ENCODE measurements at places on chromosomes 1 and 21.

GRCh38 chr1:80989455-80989854 lies 811.3 kb upstream of the ADGRL2 start:
- no peak for DNase-seq

- no peak for DNase-seq
Observed at GRCh38 chr21:43273708-43274021, 104.9 kb downstream of the CRYAA start.

DNA sequence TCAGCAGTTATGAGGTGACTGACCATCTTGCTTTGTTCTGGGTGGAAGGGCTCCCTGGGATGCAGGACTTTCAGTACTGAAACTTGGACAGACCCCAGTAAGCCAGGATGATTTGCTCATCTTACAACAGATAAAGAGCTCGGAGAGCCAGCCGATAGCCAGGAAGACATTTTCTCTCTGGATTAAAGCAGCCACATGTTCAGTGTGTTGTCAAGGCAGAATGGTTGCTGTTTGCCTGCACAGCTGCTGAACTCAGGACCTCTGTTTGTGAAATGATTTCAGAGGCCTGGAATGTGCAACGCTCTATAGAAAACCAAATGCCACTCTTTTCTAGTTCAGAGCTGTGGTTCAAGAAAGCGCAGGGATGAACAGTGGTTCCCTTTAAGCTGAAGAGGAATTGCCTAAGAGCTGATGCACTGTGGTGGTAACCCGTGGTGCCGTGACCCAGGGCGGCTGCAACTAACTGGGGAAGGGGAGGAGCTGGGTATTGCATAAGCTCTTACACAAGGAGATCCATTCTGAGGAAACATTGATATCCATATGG lies 40.7 kb downstream of the CASQ2 start:
- DNase-seq: no peak

GRCh38 chr1:186183219-186183618 lies 191.8 kb downstream of the TPR start:
- no peak for DNase-seq

DNA sequence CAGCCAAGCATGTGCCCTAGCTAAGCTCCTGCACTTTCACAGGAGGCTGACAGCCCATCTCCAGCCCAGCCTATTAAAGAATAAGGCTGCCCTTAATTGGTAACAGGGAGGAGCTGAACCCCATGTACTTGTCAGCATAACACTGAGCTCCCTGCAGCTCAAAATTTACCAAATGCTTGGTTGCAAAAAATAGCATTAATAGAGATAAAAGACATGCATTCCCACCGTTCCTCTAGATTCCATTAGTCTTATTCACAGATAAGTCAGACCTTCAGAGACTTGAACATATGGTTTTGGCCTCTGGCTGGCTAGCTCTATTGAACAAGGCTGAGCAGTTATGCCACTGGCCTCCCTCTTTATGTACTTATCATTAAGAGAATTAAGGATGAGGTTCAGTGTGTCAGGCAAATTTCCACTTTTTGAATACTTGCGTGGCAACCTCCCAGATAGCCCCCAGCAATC lies 29.2 kb downstream of the OLFML3 start:
- no peak for DNase-seq

DNA sequence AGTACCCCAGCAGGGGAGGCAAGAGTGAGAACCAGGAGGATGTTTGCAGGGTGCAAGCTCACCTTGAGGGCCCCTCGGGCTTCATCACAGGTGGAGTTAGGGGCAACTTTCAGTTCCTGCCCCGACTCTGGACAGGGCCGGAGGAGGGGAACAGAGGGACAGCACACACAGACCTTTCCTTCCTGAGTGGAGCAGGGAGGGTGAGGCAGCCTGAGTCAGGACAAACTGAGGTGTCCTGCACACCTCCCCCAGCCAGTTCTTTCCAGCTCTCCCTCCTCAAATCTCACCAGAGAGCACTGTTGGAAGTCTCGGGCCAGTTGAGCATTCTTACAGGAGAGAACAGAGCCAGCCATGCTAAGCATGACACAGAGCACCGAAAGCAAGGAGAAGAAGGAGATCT lies 1.5 kb downstream of the ENTREP3 start:
- DNase-seq: no peak

GRCh38 chr1:16924216-16924918 lies 2.6 kb downstream of the CROCC start:
- no peak for DNase-seq

DNA sequence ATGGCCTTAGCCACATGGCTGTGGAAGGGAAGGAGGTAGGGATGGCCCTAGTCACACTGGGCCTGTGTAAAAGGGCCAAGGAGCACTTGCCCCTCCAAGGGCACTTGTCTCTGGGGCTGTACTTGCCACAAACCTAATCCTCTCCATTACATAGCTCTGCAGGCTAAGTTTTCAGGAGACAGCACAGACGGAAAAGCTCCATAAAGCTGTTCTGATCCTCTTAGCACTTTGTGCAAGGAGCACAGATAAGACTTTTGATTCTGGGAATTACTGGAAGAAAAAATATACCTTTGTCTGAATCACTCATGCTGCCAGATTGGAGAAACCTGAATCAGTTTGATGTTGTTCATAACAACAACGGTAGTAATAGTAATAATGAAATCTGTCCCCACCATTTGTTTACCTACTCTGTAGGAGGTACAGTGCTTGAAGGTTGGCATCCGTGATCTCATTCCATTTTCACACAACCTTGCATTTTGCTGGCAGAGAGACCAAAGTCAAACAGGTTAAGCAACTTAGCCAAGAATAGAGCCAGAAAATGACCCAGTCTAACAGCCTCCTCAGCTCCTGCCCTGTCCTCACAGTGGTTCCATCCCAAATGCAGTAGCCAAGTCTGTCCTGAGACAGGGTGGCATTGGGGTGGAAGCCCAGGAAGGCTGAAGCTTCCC lies 207.1 kb downstream of the ROR1 start:
- no peak for DNase-seq

DNA sequence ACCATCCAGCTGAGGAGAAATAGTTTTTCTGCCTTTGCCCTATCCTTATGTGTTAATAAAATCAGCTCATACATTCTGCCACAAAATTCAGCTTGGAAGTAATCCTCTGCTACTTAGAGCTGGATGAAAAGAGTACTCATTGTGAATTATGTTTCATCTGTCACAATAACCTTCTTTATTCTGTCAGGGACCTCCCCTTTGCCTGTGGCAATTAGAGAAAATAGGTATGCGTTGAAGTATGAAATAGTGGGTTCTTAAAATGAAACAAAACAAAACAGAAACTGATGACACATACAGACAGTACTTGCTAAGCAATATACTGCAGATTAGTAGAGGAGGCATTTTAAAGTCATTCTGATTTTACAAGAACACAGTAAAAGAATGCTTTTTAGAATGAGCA lies 578.5 kb downstream of the USP25 start:
- no peak for DNase-seq

- peak; percentile 10 for DNase-seq
Observed at GRCh38 chr1:210143465-210144062, 89.0 kb upstream of the SERTAD4 start.

DNA sequence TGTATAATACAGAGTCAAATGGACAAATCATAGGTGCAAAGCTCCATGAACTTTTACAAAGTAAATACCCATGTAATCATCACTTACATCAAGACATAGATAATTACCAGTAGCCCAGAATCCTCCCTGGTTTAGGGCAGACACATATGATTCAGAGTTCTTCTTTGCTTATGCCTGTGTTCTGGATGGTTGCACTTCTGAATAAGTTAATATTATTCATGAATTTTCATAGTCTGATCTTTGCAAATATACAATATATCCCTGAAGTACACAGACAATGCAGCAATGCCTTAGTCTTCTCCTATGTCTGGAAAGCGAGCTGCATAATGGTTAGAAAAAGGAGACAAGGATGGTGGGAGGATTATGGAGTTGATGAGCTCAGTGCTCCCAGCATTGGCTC lies 122.4 kb upstream of the PLXNA2 start:
- no peak for DNase-seq

GRCh38 chr21:33067457-33067856 lies 2.5 kb upstream of the OLIG1 start:
- no peak for DNase-seq
